Mammary microvascular endothelial cell (primary cell): ENCODE measurements at places on chromosomes 12 and 14. TPM values are rescaled to one million over a fixed set of nuclear protein-coding genes. Genes with fewer than 3 reads are reported as not detected.

The DHRS2 gene
- total RNA-seq = 0.13 and 0.20 TPM in 2 replicates

The OVCH1 gene
- total RNA-seq = not detected in 2 replicates

The TTLL5 gene
- total RNA-seq = 32.3 and 33.0 TPM in 2 replicates

The SLCO1B1 gene
- not detected in 2 replicates for total RNA-seq

The ACSM4 gene
- not detected in 2 replicates for total RNA-seq

The INSM2 gene
- not detected in 2 replicates for total RNA-seq

The ALDH2 gene
- 25.1 and 28.8 TPM in 2 replicates for total RNA-seq

The OTOGL gene
- 0.10 and 0.27 TPM in 2 replicates for total RNA-seq

The PSME2 gene
- total RNA-seq = 179 and 201 TPM in 2 replicates

The AQP2 gene
- not detected in 2 replicates for total RNA-seq

The REP15 gene
- 2.1 and 4.7 TPM in 2 replicates for total RNA-seq

The ZC3H10 gene
- total RNA-seq = 2.5 and 3.0 TPM in 2 replicates

The DUSP6 gene
- 98.1 and 105 TPM in 2 replicates for total RNA-seq

The MYO1H gene
- not detected in 2 replicates for total RNA-seq

The IAPP gene
- total RNA-seq = not detected in 2 replicates

The KRT75 gene
- total RNA-seq = not detected in 2 replicates

The TMTC2 gene
- 6.2 and 6.9 TPM in 2 replicates for total RNA-seq

The KRT86 gene
- 0.10 TPM in 1 of 2 replicates, not detected in the other for total RNA-seq

The GPR84 gene
- not detected in 2 replicates for total RNA-seq

The RESF1 gene
- total RNA-seq = 57.3 and 82.2 TPM in 2 replicates

The SLC6A15 gene
- 0.98 and 1.9 TPM in 2 replicates for total RNA-seq

The GXYLT1 gene
- 15.0 and 20.2 TPM in 2 replicates for total RNA-seq

The SERPINA12 gene
- not detected in 2 replicates for total RNA-seq

The PPFIA2 gene
- not detected in 2 replicates for total RNA-seq

The HECTD4 gene
- 10.1 and 10.8 TPM in 2 replicates for total RNA-seq

The TAS2R50 gene
- 0.15 and 0.20 TPM in 2 replicates for total RNA-seq

The MUCL1 gene
- not detected in 2 replicates for total RNA-seq

The LAG3 gene
- 0.13 TPM in 1 of 2 replicates, not detected in the other for total RNA-seq

The DCAF4 gene
- 15.7 and 17.1 TPM in 2 replicates for total RNA-seq

The SSPN gene
- total RNA-seq = 0.94 and 1.7 TPM in 2 replicates

The TAS2R13 gene
- total RNA-seq = 0.07 and 0.10 TPM in 2 replicates

The OAS2 gene
- 88.9 and 101 TPM in 2 replicates for total RNA-seq

The MARS1 gene
- total RNA-seq = 101 and 103 TPM in 2 replicates

The PGF gene
- 92.6 and 124 TPM in 2 replicates for total RNA-seq

The PPP4R4 gene
- not detected in 2 replicates for total RNA-seq

The AACS gene
- total RNA-seq = 24.1 and 24.5 TPM in 2 replicates

The C14orf39 gene
- not detected in 2 replicates for total RNA-seq

The IL26 gene
- total RNA-seq = not detected in 2 replicates

The ACACB gene
- 1.1 and 3.1 TPM in 2 replicates for total RNA-seq

The PRH2 gene
- not detected in 2 replicates for total RNA-seq

The MED6 gene
- total RNA-seq = 23.4 and 34.5 TPM in 2 replicates
